ENCODE measurements at places on chromosomes 5 and 9. TPM values are rescaled to one million over a fixed set of nuclear protein-coding genes. Genes with fewer than 3 reads are reported as not detected.

SPAG8 gene
- 0.66 TPM for total RNA-seq

BARHL1 gene
- total RNA-seq, result not detected

SLC22A4 gene
- 12.5 TPM for total RNA-seq

CCNB1 gene
- 218 TPM for total RNA-seq

DMRT3 gene
- not detected for total RNA-seq

OR13C5 gene
- not detected for total RNA-seq

POLK gene
- total RNA-seq, result 44.4 TPM

PCDHB11 gene
- total RNA-seq, result 0.29 TPM

PGM5 gene
- total RNA-seq, result 2.0 TPM

SLC34A1 gene
- total RNA-seq, result not detected

FAM221B gene
- total RNA-seq, result not detected

INSL4 gene
- total RNA-seq, result not detected

TMEM232 gene
- 2.6 TPM for total RNA-seq

DDX4 gene
- total RNA-seq, result not detected

RANBP3L gene
- under 0.01 TPM for total RNA-seq

TLR4 gene
- total RNA-seq, result 6.3 TPM

BTNL3 gene
- total RNA-seq, result not detected

ANKRD31 gene
- total RNA-seq, result under 0.01 TPM

RNF208 gene
- 0.43 TPM for total RNA-seq

KCNV2 gene
- total RNA-seq, result not detected

GPR151 gene
- total RNA-seq, result not detected

PCA3 gene
- total RNA-seq, result not detected

POU5F2 gene
- 1.7 TPM for total RNA-seq

LECT2 gene
- total RNA-seq, result not detected

TEK gene
- total RNA-seq, result 1.8 TPM

PDGFRB gene
- 114 TPM for total RNA-seq

UGT3A1 gene
- not detected for total RNA-seq

ATG10 gene
- 5.7 TPM for total RNA-seq

IFNE gene
- total RNA-seq, result 22.3 TPM

OR13C3 gene
- total RNA-seq, result not detected

FGF10 gene
- total RNA-seq, result not detected

DOCK8 gene
- total RNA-seq, result not detected

RBM22 gene
- total RNA-seq, result 39.8 TPM

PCDHGA3 gene
- total RNA-seq, result 5.5 TPM

FAM78A gene
- total RNA-seq, result 0.44 TPM

PCDHGB5 gene
- total RNA-seq, result 27.4 TPM

PFN3 gene
- not detected for total RNA-seq

C5orf58 gene
- under 0.01 TPM for total RNA-seq

GPR150 gene
- under 0.01 TPM for total RNA-seq

BRD9 gene
- total RNA-seq, result 54.3 TPM
